Central memory CD4-positive, alpha-beta T cell (primary cell): ENCODE measurements at places on chromosomes 2 and 18.

DNA sequence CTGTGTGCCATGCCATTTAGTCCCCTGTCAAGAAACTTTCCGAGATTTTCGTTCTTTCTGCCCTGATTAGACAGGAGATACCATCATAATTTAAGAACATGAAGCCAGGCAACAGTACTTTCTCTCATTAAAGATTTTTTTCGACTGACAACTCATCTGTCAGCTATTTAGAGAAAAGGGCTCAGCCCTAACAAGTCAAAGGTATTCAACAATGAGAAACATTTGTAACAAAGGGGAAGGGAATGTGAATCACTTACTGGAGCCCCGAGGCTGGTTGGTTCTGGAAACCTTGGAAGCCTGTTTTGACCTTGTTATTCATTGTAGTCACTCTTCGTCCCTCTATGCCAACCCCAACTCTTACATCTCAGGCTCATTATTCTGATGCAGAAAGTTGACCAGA, 199.4 kb downstream of the SPP2 start:
- DNase-seq = no peak

- no peak for DNase-seq
These were observed 89.4 kb downstream of the HDAC4 start for GRCh38 chr2:239311132-239312040.

DNA sequence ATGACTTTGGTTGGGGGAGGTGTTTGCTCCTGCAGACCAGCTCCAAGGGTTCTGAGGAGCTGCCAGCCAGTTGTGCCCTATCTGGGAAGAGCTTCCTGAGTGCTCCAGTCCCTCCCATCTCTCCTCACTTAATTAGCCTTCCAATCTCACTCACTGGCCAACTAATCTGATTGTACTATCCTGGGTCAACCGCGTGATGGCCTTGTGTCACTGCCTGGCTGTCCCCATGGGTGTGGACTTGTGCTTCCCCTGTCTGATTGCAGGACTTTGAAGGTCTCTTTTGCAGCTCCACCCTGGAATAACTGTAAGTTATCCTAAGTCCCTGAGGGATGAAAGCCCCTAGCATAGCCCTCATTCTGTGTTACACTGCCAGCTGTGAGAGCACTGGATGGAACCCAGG, 65.0 kb downstream of the SLC4A5 start:
- no peak for DNase-seq

DNA sequence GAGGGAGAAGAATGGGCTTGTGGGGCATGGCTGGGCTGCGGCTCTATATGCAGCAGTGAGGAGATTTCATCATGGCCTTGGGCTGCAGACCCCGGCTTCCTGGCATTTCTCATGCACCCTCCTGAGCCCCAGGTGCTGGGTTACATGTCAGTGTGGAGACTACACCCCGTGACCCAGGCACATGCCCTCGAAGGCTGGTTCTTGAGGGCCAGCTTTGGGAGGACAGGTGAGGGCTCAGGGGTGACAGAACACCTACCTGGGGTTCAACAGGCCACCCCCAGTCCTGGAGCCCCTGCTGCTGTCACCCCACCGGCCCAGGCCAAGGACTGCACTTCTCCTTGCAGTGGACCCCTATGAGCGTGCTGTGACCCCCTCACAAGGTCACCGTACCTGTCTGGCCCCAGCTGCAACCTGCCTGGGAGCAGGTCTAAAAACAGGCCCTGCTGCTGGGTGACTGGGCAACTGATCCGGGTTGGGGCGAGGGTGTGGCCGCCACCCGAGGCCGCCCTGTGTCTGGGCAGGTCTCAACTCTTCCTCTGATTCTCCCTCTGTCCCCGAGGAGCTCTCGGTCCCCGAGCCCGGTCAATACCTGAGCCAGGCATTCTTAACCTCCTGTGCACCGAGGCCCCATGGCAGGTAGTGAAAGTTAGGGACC, 94.8 kb upstream of the OTOS start:
- DNase-seq = no peak

GRCh38 chr2:194619366-194619765, 1037.7 kb upstream of the SLC39A10 start:
- no peak for DNase-seq

DNA sequence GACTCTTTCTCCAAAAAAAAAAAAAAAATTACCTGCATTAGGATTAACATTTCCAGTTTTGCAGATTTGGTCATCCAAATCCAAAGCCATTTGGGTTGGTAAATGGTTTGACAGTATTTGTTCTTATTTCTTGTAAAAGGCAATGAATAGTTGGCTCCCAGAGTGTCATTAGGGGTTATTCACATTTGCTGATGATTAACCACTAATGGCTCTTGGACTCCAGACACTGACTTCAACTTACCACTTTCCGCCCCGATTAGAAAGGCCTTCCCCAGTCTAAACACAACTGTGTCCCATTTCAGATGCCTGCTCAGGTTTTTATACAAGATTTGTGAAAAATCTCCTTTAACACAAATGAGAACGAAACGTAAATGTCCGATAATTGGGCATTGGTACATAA, 9.6 kb upstream of the TGIF1 start:
- DNase-seq = no peak

GRCh38 chr2:42042631-42043355, 5.0 kb upstream of the PKDCC start:
- no peak for DNase-seq

- no peak for DNase-seq
These were observed 1.6 kb upstream of the LPIN1 start for GRCh38 chr2:11744631-11745394.

DNA sequence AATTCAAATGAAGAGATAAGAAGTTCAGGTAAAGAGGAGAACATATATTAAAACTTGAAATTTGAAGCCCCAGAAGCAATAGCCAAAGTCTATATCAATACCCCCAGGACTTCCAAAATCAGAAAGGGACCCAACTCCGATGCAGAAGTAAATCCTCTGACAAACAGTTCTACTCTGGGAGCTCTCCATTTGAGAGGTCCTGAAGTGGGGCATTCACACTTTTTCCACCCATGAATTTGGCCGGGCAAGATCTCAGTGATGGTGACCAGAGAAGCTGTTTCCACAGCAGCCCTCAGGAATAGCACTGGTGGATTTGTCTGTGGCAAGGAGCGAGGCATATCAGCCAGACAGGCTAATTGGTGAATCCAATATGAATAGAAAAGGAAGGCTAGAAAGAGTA, 313.6 kb upstream of the MC4R start:
- no peak for DNase-seq

DNA sequence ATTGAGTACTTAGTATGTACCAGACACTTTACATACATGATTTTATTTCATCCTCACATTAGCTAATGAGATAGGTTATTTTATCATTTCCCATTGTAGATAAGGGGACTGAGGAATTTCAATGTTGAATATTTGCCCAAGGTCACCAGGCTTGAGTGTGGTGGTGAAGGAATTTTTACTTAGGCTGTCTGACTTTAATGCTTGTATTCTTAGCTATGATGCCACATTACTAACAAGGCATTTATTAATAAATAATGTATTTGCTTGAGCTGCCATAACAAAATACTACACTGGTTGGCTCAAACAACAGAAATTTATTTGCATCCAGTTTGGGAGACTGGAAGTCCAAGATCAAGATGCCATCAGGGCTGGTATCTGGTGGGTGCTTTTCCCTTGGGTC, 250.9 kb downstream of the GPD2 start:
- DNase-seq = no peak

- DNase-seq = no peak
These were observed 81.3 kb upstream of the SETBP1 start for GRCh38 chr18:44599412-44599811.

GRCh38 chr2:161384864-161385263, 31.2 kb upstream of the TBR1 start:
- peak; percentile 21 for DNase-seq

DNA sequence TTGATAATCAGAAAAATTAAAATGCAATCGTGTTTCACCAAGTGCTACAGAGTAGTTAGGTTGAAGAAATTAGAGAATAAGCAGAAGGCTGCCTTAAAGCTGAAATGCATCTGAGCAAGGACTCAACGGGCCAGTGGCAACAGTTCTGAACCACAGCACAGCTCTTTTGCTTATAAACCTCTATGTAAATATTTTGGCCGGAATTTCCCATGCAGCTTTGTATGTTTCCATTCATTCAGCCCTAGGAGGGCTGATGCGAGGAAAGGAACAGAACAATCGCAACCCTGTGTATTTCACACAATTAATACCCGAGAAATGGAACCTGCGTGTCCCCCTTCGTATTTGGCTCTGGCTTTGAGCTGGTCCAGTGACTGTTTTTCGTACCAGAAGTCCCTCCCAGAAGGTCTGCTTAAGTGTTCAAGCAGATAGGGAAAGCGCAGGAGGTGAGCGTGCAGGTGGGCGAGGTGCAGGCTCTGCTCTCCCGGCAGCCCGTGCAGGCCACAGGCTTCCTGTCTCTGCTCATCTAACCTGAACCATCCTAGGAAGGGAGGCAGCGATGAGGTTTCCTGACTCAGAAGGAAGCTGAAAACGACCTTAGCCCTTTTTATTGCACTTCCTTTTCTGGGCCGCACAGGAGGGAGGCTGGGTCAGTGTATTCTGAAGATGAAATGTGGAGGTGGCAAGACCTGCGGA, 67.3 kb downstream of the ASB1 start:
- peak; percentile 13 for DNase-seq

- no peak for DNase-seq
These were observed 65.6 kb downstream of the RAPH1 start for GRCh38 chr2:203469546-203469945.

DNA sequence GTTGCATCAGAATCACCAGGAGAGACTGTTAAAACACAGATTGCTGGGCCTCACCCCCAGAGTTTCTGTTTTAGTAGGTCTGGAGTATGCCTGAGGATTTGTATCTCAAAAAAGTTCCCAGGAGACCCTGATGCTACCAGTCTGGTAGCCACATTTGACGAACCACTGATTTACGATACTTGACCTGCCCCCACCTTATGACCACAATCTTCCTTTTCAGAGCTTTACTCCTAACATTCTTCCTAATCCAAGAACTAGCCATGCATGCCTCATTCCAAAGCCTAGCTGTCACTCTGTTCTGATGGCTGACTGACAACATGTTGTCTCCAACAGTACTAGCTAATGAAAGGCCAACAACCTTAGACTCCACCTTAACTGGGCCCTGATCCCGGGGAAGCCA, 191.4 kb downstream of the MBD2 start:
- DNase-seq = no peak

DNA sequence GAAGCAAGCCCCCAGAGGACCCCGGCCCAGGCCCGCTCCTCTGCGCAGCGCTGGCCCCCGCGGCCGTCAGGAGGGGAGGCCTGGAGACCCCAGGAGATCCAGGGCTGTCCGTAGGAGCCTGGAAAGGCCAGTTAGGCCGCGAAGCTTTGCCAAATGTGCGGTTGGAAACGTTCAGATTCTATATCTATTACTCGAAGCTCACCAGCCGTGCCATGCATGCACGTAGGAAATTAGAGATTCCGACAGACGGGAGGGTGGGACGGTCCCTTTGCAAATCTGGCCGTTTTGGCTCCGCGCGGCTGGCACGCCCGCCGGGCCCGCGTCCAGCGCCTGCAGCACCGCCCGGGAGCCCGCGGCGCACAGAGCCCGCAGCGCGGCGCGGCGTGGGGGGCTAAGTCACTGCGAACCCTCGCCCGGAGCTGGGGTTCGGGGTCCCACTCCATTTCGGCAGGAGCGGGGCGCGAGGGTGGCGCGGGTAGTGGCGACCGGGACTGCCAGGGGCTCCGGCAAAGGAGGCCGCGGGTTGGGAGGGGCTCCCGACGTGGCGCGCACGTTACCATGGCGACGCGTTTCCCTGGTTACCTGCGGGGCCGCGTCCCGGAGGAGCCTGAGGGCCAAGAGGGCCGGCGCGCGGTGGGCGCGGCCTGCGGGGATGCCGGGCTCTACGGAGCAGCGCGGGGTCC, 488.6 kb upstream of the SMIM21 start:
- no peak for DNase-seq

GRCh38 chr2:1729242-1729641, 15.1 kb downstream of the PXDN start:
- no peak for DNase-seq

GRCh38 chr2:16088035-16088801, 147.9 kb downstream of the MYCN start:
- DNase-seq = no peak

- no peak for DNase-seq
These were observed 75.8 kb downstream of the NRP2 start for GRCh38 chr2:205758051-205758450.

DNA sequence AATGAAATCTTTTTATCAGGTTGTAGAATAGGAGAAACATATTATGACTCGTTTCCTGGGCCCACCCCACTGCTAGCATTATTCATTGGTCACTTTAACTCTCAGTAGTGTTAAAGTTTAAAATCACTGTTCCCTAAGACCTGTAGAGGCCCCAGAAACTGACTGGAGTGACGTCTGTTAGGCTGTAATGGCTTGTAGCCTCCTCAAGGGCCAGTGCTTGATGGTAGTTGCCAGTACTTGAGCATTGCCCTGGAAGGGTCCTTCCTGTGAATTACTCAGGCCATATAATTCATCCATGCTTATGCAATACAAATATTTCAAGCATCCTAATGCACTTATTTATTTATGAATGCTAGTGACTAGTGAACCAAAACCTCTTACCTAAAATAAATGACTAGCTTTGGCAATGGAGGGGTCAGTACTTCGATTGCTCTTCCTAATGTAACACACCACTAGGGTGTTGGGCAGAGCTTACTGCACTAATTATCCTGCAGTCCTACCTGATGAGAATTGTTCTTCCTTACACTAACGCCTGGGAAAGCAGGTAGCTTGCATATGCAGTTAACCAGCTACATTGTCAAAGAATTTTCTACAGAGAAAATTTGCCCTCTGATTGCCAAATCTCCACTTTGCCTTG, 31.2 kb downstream of the ARHGAP25 start:
- no peak for DNase-seq

GRCh38 chr2:54545702-54546450, 89.7 kb downstream of the SPTBN1 start:
- DNase-seq = no peak

GRCh38 chr18:35061804-35062203, 20.6 kb downstream of the MAPRE2 start:
- DNase-seq = no peak

GRCh38 chr2:235737396-235737795, 243.6 kb downstream of the AGAP1 start:
- no peak for DNase-seq

GRCh38 chr18:74832999-74833398, 235.3 kb downstream of the ZNF407 start:
- DNase-seq = no peak

DNA sequence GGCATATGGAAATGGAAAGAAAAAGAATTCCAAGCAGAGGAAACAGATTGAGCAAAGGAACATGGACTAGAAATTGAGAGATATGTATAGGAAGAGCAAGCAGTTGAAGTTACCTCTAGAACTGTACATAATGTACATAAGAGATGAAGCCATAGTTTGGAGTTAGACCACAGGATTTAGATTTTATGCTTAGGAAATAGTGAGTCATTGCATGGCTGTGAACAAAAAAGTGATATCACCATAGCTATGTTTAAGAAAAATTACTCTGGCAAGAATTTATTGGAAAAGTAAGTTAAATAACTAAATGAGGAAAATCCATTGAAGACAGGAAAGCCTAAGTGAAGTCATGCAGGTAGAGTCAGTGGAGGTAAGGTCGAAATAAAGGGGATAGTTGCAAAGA, 99.4 kb upstream of the GALNT5 start:
- no peak for DNase-seq

GRCh38 chr2:180644709-180645108, 335.7 kb upstream of the UBE2E3 start:
- no peak for DNase-seq

- DNase-seq = no peak
These were observed 4.2 kb downstream of the SLC25A12 start for GRCh38 chr2:171889808-171890207.

GRCh38 chr2:82001614-82002013, 1697.1 kb upstream of the LRRTM1 start:
- no peak for DNase-seq

- no peak for DNase-seq
These were observed 188.0 kb upstream of the CTAGE1 start for GRCh38 chr18:22605736-22606135.

GRCh38 chr2:199956062-199956380, 639 bp downstream of the MAIP1 start:
- no peak for DNase-seq
